ENCODE measurements at places on chromosomes 11 and 22.
A peak's percentile ranks its signal among the peaks of the same experiment; 100 is the strongest.

GRCh38 chr11:75011872-75012271 is 23.1 kb downstream of the NEU3 start:
- no peak for DNase-seq

DNA sequence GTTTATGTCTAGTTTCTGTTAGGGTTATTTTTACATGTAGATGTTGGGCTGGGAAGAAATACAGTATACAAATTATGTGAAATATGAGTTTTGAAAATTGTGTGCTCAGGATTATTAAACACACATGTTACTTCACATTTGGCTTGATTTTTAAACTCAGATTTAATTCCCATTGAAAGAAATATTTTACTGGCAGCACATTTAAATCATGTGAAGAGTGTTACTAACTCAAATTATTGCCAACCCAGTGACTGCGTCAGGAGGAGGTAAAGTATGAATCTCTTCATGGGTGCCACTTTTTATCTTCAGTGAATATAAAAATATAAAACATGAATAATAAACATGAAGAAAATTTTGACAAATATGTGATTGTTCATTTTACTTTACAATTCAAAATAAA is 457.5 kb upstream of the CCDC179 start:
- DNase-seq: no peak

- DNase-seq: peak; percentile 55
Measured at GRCh38 chr11:124762105-124762623, at the start of gene ESAM. ESAM (minus strand) TSS chr11:124762290; CDS start chr11:124762154, 136 bp downstream.

DNA sequence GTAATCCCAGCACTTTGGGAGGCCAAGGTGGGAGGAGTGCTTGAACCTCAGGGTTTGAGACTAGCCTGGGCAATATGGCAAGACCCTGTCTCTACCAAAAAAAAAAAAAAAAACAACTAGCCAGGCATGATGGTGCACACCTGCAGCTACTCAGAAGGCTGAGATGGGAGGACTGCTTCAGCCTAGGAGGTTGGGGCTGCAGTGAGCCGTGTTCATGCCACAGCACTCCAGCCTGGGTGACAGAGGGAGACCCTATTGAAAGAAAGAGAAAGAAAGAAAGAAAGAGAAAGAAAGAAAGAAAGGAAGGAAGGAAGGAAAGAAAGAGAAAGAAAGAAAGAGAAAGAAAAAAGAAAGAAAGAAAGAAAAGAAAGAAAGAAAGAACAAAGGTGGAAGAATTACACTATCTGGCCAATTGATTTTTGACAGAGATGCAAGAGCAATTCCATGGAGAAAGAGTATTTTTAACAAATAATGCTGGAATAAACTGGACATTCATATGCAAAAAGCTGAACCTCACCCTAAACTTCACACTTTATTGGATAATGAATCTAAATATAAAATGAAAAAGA is 33.9 kb upstream of the SLC25A1 start:
- no peak for DNase-seq

GRCh38 chr22:33002035-33002434 is 56.1 kb downstream of the SYN3 start:
- no peak for DNase-seq

DNA sequence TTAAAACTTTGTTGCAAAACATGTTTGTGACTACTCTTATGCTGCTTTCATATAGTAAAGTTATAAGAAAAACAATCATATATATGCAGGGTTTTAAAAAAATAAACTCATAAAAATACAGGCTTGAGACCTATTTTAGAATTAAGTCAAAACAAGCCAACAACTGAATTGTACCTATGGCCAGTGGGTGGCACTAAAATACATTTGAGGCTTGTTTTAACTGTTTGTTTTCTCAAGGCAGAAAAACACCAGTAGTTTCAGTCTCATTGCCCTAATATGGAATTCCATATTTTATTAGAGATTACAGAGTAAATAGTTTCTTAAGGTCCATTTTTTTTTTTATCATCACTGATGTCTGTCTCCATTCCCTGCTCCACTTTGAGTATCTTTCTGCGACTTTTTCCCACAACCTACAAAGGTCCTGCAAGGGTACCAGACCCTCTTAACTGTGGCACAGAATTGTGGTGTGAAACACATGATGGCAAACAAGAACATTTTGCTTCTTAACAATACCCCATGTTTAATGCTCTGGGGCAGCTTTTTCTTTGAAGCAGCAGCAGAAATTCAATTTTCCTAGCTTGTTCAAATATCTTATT is 8.5 kb upstream of the CCDC89 start:
- DNase-seq: peak; percentile 6

DNA sequence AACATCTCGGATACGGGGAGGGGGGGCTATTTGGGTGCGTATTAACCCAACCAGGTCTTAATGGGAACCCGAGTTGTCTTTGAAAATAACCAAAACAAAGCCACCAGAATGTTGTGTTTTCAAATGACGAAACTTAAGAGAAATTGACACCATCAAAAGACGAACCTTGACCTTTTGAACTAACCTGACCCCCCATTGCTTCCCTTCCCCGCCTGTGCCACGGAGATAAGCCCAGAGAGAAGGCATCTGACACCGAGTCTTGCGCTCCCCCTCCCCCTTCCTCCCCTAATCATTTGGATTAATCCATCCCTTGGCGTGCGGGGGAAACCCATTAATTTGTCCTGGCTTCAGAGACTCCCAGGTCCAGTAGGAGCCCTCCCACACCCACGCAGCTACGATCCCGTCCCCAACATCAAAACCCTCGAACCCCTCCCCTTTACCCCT is 4.5 kb upstream of the GCAT start:
- no peak for DNase-seq

- no peak for DNase-seq
Measured at GRCh38 chr11:62926680-62927455, 5.7 kb upstream of the CHRM1 start.

GRCh38 chr11:35111161-35112055 is 27.6 kb upstream of the CD44 start:
- no peak for DNase-seq

- DNase-seq: no peak
Measured at GRCh38 chr11:30216534-30216933, 14.3 kb upstream of the FSHB start.

GRCh38 chr11:116229236-116229970 is 543.4 kb downstream of the BUD13 start:
- peak; percentile 68 for DNase-seq

- peak; percentile 48 for DNase-seq
Measured at GRCh38 chr11:95344932-95345642, 114.1 kb upstream of the SESN3 start.

DNA sequence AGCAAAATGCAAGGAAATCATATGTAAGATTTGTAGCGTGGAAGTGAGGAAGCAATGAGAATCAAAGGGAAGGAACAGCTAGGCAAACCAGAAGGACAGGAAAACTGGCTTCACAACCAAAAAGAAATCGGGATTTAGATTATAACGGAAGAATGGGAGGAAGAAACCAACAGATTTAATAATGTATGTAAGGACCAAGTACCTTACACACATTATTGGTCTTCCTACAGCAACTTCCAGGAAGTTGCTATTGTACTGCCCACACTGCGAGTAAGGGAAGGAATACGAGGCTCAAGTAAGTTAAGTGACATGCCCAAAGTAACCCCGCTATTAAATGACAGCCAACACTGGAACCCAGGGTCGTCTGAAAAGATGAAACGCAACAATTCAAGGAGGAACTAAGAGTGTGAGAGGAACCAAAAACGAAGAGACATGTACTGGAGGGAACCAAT is 473 bp downstream of the TXN2 start:
- no peak for DNase-seq

DNA sequence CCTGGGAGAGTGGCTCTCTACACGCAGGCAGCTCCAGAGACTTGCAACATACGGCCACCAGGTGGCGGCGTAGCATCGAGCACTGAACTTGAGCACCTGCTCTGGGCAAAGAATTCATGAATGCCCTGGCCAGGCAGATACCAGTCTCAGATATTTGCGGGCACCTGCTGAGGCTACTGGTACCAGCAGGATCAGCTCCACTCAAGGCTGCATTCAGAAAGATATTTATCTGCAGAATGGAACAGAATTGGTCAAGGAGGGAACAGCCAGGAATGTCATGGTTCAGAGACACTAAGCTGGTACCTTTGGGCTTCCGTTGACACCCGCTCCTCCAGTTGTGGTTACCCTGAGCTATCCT is 10.8 kb upstream of the CCDC86 start:
- DNase-seq: peak; percentile 92

DNA sequence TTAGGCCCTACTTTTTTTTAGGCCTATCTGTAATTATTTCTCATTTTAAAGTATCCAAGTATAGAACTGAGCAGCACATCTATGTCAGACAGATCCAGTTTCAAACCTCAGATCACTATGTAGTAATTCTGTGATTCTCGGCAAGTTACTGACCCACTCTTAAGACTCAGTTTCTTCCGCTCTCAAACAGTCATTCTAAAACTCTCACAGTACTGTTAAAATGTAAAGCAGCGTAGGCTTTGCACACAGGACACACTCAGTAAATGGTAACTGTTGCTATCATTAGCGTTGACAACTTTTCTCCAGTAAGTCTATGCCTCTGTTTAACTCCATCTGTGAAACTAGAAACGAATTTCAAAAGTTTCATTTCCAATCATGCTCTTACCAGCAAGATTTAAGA is 277.1 kb downstream of the TTC28 start:
- DNase-seq: no peak

DNA sequence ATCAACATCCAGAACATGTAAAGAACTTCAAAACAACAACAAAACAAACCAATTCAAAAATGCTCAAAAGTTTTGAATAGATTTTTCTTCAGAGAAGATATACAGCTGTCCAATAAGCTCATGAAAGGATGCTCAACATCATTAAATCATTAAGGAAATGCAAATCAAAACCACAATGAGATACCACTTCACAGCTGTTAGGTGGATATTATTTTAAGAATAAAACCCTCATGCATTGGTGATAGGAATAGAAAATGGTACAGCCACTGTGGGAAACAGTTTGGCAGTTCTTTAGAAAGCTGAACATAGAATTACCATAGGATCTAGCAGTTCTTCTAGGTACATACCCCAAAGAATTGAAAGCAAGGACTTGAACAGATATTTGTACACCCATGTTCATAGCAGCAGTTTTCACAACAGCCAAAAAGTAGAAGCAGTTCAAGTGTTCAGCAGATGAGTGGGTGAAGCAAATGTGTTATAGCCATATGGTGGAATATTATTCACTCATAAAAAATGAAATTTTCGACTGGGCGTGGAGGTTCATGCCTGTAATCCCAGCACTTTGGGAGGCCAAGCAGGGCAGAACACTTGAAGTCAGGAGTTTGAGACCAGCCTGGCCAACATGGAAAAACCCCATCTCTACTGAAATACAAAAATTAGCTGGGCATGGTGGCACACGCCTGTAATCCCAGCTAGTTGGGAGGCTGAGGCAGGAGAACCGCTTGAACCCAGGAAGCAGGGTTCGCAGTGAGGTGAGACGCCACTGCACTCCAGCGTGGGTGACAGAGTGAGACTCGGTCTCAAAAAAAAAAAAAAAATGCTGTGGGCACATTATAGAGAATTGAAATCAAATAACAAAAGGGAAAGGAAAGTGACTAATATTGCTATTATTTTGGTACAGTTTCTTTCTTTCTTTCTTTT is 42.9 kb downstream of the CBL start:
- DNase-seq: no peak

- no peak for DNase-seq
Measured at GRCh38 chr11:10247011-10247410, 47.0 kb downstream of the SBF2 start.

- DNase-seq: no peak
Measured at GRCh38 chr11:553988-554340, 6.6 kb downstream of the LMNTD2 start.

GRCh38 chr11:117901601-117902000 is 25.1 kb upstream of the FXYD6 start:
- DNase-seq: no peak

DNA sequence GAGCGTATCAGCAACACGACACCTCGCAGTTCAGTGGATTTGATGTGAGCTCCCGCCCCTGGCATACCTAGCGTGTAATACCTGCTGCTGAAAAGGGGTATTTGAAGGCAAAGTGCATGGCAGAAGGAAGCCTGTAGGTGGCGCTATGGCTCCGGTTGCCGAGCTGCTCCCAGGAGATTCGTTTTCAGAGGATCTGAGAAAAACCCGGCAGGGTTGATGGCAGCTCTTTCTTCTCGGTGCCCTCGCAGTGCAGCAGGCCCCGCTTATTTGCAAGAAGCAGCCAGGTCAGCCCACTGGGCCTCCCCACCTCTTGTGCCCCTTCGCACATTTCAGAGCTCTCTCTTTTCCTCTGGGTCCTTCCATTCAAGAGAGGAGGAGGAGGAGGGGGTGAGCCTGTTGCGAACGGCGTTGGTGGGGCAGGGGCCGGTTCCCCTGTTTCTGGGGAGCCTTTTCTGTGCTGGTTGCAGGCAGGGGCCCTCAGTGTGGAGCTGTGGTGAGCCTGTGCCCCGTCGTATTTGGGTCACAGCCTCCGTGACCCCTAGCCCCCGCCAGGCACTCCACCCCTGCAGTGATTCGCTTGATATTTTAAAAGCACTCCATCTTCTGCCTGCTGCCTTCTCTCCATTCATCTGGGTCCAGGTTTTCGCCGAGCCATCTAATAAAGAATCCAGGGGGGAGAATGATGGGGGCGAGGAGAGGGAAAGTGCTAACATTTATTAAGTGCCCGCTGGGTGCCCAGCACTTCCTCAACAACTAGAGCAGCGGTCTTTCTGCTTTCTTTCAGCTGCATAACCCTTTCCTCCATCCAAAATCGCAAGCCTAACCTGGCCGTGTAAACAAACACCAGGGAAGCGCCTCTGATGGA is 85.3 kb upstream of the SYT13 start:
- peak; percentile 96 for DNase-seq

GRCh38 chr22:27853424-27853823 is 51.9 kb upstream of the MN1 start:
- no peak for DNase-seq

DNA sequence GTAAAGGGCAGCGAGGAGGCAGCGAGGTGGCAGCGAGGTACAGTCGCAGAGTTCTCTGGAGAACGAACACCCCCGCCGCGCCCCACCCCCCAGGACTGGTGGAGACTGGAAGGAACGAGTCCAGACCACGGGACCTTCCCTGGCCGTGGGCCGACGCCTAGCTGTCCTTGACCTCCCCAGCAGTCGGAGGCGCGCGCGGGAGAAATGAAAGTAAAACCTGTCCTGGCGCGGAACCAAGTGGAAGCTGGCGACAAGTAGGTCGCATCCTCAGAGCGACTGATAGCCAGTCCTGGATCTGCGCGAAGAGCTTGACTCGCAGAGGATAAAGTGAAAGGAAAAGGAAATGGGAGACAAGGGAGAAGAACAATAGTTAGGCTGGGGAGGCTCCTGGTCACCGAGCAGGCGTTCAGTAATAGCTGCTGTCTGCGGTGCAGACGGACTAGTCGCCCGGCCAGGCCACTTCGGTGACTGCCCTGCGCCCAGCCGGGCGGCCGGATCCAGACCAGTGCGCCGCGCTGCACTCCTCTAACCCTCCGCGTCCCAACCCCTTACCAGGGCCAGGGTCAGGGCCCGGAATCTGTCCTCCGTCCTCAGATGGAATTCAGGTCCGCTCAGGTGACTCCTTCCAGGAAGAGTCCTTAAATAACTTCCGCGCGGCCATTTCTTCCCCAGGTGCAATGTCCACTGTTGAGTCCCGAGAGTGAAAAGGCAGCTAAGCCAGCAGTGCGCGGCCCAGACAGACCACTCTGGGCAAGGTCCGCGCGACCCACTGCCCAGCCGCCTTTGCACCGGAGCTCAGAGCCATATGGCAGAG is 1.9 kb upstream of the ADM start:
- peak; percentile 62 for DNase-seq

Measured in NCI-H1105 treated with DMSO at 0.1 percent for 48 hours (cell line).